Stimulated activated CD8-positive, alpha-beta memory T cell treated with anti-CD3 and anti-CD28 coated beads, Interleukin-7, amount 100 ng/mL, for 1 hour (primary cell): ENCODE measurements at places on chromosomes 1 and 21.

DNA sequence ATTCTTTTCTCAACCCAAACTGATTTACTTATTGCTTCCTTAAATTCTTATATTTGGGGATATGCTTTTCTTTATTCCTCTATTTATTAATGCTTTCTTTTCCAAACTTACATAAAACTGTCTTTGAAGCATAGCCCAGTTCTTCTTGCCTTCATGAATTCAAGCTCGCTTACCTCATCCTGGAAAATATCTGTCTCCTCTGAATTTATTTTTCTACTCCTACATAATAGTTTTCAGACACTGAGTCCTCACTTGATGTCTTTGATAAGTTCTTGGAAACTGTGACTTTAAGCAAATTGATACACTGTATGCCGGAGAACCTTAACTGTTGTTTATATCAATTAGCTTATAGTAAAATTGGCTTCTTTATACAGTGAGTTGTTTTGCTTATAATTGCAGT is 93.8 kb downstream of the ZFYVE9 start:
- no peak for DNase-seq

DNA sequence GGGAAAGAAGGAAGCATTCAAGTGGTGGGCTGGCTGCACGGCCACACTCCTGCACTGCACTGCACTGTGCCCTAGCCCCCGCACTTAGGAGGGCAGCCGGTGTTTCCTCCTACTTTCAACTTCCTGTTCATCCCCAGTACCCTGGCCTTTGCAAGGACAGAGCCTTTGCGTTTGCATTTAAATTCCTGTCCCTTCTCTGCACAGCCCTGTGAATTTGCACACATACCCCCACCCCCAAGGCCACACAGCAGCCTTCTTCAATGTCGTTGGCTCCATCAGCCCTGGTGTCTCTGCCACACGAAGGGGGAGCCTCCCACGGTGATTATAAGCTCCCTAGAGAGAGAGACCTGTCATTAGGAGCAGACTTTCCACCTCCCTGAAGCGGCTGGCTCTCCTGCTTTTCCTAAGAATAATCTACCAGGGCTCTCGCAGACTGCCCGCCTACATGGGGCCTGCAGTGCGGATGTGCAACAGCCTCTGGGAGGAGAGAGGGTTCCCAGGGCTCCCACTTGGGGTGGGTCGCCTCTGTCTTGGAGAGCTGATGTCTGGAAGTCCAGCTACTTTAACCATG is 13.2 kb upstream of the SLC45A3 start:
- no peak for DNase-seq

GRCh38 chr1:201582705-201583442 is 43.9 kb downstream of the NAV1 start:
- no peak for DNase-seq

GRCh38 chr1:1021010-1021919 is 1.3 kb downstream of the AGRN start:
- DNase-seq, result no peak

- DNase-seq, result no peak
These were observed 17.2 kb downstream of the PKN2 start for GRCh38 chr1:88701275-88701674.
